Retinal pigment epithelial cell (primary cell): ENCODE measurements at places on chromosomes 3 and 15.

GRCh38 chr3:103785537-103785936, 1350.7 kb downstream of the ZPLD1 start:
- no peak for DNase-seq

GRCh38 chr3:150169330-150169940, 198.7 kb upstream of the PFN2 start:
- no peak for DNase-seq

GRCh38 chr15:28140062-28140461, 40.9 kb upstream of the OCA2 start:
- DNase-seq, result no peak

GRCh38 chr15:62360332-62361097, 195.4 kb upstream of the C2CD4B start:
- DNase-seq, result no peak

DNA sequence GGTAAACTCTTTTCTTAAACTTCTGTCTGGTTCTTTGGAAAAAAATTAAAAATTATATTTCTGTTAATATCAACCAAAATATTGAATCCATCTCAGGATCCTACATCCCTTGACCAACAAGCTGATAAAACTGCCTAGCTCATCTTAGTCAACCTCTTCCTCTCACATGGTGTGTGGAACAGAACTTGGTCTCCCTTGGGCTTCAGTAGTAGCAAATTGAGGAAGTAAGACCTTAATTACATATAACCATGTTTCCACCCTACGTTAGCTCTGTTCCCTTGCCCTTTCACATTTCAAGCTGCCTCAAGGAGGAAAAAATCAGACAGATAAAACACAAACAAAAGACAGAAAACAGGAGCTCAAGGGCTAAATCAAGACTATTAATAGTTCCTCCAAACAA, 116.4 kb downstream of the GREM1 start:
- DNase-seq, result no peak
